H4 (cell line): ENCODE measurements at places on chromosomes 11 and 22. TPM values are rescaled to one million over a fixed set of nuclear protein-coding genes. Genes with fewer than 3 reads are reported as not detected.

Gene FLRT1
- total RNA-seq, result 0.80 and 1.4 TPM in 2 replicates

Gene NLRP14
- total RNA-seq, result 0.08 and 0.19 TPM in 2 replicates

Gene SEC14L2
- 2.4 and 7.8 TPM in 2 replicates for total RNA-seq

Gene EXPH5
- total RNA-seq, result 0.49 and 2.1 TPM in 2 replicates

Gene NOX4
- total RNA-seq, result 1.4 and 3.1 TPM in 2 replicates

Gene OR52E8
- not detected in 2 replicates for total RNA-seq

DNA sequence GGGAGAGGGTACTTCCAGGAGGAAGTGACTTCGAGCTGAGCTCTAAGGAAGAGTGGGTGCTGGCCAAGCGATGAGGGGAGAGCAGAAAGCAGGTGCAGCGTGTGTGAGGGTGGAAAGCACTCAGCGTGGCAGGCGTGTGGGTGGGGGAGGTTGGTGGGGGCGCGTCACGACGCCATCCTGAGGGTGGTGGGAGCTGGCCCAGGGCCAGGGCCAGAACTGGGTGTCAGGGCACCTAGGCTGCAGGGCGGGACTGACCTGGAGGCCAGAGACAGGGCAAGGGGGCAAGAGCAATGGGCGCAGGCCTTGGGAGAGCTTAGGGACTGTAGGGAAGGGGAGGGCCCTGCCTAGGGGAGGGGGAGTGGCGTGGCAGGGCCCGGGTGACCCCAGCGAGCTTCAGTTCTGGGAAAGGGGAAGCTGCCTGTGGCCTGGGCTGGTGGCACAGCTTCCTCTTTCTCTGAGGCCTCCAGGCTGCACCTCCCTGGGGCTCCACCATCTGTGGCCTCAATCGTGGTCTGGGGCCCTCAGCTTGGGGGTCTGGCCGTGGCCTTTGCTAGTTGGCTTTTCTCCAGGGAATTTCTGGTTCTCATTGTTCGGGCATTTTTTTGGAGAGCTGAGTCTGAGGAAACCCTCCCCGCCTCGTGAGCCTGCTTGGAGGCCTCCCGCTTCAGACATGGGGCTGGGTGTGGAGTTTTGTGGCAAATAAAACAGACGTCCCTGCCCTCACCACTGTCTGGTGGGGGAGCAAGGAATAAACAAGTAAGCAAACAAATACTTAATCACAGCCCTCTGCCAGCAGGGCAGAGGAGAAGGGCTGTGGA is 8.9 kb downstream of the RELT start:
- DNase-seq, result peak; percentile 48

- no peak for DNase-seq
Observed at GRCh38 chr11:3781423-3781822, 15.9 kb downstream of the NUP98 start.

DNA sequence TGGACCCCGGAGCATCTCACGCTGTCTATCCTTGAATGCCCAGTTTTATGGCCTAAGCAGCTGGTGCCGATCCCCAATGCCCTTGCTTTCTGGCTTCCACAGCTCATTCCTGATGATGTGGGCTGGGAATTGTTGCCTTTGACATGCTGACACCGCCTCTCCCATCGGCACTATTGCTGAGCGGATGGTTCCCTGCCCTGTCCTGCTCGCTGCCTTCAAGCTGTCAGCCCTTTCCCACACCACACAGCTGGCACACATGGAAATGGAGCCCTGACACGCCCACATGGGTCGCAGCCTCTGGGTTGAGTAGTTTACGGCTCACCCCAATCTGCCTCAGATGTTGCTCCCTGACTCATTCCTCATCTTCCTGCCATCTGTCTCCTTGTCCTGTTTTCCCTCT is 110.2 kb upstream of the SESN3 start:
- no peak for DNase-seq

- DNase-seq, result no peak
Observed at GRCh38 chr11:27599217-27599616, 92.6 kb upstream of the LIN7C start.
